ENCODE measurements at places on chromosomes 5 and 9. TPM values are rescaled to one million over a fixed set of nuclear protein-coding genes. Genes with fewer than 3 reads are reported as not detected.

OR1J2 gene
- not detected for total RNA-seq

FAT2 gene
- total RNA-seq = not detected

ZNF79 gene
- 6.2 TPM for total RNA-seq

C9orf50 gene
- not detected for total RNA-seq

ZBTB34 gene
- total RNA-seq = 6.2 TPM

LCN10 gene
- total RNA-seq = 4.7 TPM

ATP10B gene
- total RNA-seq = not detected

REEP2 gene
- 7.4 TPM for total RNA-seq

DNA sequence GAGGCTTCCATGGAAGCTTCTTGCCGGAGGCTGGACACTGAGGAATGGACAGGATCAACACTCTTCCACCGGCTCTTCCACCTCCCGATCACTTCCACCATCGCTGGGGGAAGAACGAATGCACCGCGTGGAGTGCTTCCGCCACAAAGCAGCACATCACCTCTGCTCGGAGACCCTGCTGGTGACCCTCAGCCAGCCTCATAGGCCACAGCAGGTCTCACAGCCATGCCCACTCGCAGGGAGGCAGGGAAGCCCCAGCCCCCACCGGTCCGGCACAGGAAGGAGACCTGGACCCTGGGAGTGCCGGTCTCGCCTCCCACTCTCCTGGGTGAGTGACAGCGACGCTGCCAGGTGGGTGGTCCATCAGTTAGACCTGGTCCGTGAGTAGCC is 4.7 kb downstream of the MRPL36 start:
- DNase-seq = no peak

DNA sequence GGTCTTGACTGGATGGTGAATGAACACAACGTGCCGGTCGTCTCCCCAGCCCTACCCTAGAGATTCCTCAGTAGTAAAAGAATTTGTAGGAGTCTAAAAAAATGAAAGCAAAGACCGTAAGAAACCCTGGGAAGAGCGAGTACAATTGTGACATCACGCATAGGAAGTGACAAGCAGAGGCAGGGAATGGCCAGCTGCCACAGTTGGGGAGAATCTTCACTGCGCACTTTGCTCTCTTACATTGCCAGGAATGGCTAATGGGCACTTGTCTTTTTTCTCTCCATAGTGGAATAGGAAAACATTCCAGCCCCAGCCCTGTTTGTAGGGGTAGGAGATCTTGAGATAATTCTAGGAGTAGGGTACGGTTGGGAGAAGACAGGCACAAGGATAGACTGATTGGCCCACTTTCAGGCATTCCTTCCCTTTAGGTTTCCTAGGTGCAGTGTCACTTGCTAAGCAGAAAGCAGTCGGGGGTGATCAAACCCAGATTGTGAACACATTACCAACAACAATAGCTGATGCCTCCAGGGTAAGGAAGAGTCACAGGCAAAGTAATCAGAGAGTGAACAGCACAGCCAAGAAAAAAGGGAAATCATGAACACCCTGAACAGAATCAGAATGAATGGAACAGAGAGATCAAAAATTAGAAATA is 302.7 kb downstream of the MAN2A1 start:
- no peak for DNase-seq

GRCh38 chr5:125413496-125414274 is 667.2 kb upstream of the ZNF608 start:
- DNase-seq = no peak

DNA sequence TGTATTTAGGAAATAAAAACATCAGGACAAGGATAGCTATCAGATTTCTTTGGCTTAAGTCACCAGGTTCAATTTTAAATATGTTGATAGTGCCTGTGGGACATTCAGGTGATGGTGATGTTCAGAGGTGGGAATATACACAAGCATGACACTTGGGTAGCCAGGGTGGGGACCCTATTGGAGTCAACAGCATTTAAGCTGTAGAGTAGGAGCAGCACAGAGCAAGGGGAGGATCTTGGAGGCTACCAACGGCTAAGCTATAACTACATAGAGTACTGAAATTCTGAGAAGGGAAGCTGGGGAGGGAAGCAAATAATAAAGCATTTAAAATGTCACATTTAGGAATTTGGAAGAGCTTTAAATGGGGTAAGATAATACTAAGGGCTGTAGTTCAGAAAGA is 177.7 kb downstream of the CPLANE1 start:
- no peak for DNase-seq

GRCh38 chr9:33437205-33437604 is 10.2 kb downstream of the AQP3 start:
- DNase-seq = no peak

DNA sequence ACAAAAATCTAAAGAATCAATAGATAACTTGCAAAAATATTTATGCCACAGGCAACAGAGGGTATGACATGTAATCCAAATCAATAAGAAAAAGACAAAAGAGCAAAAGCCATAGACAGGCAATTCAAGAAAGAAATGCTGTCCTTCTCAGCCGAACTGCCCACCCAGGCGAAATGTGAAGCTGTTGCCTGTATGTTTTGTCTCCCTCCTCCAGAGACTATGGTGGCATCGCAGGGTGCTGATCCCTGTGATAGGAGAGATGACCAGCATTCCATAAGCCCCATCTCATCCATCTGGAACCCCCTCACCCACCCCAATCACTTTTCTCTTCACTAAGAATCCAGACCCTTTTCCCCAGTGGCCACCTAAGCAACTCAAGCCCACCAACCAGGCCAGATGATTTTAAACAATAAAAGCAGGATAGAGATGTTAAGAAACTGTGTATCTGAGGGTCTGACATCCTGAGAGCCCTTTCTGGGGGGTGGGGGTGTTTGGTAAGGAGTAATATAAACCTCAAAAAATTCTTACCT is 5.3 kb upstream of the ACSL6 start:
- DNase-seq = no peak

GRCh38 chr5:144684899-144685298 is 514.2 kb downstream of the KCTD16 start:
- no peak for DNase-seq

GRCh38 chr5:134003817-134004625 is 754 bp downstream of the VDAC1 start:
- peak; percentile 67 for DNase-seq

DNA sequence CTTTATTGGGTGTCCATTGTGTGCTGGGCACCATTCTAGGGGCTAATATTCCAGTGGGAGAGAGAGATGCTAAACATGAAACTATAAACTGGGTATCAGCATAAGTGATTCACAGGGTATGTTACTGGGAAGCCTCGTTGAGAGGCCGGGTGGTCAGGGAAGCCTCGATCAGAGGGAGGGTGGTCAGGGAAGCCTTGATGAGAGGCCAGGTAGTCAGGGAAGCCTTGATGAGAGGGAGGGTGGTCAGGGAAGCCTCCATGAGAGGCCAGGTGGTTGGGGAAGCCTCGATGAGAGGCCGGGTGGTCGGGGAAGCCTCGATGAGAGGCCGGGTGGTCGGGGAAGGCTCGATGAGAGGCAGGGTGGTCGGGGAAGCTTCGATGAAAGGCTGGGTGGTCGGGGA is 8.9 kb upstream of the PLEKHG4B start:
- DNase-seq = no peak

GRCh38 chr9:127229691-127230417 is 34.7 kb upstream of the GARNL3 start:
- no peak for DNase-seq

GRCh38 chr5:56269216-56269927 is 36.2 kb upstream of the ANKRD55 start:
- DNase-seq = no peak

DNA sequence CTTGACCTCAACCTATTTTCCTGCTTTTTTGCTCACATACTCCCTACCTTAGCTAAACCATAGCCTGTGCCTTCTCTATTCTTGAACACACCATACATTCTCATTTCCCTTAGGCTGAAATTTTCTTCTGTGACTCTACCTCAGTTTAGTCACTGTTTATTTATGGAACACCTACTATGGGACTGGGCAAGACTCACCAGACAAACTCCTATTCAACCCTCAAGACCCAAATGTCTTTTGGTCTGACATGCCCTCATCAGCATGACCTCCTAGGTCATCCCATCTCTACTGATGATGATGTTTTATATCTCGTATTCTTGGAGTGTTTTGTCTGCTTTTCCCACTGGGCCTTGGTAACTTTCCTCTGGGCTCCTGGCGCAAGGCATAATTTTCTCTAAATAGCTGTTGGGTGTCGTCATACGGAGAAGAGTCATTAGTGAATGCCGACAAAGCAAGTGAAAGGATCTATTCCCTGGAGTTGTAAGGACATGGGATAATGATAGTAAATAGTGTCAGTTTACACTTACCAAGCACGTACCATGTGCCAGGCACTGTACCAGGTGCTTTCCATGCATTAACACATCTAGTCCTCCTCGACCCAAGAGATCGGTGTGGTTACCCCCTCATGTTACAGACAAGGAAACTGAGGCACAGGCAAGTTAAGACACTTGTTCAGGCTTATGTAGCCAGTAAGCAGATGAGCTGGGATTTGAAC is 22.4 kb upstream of the PITX1 start:
- DNase-seq = no peak

DNA sequence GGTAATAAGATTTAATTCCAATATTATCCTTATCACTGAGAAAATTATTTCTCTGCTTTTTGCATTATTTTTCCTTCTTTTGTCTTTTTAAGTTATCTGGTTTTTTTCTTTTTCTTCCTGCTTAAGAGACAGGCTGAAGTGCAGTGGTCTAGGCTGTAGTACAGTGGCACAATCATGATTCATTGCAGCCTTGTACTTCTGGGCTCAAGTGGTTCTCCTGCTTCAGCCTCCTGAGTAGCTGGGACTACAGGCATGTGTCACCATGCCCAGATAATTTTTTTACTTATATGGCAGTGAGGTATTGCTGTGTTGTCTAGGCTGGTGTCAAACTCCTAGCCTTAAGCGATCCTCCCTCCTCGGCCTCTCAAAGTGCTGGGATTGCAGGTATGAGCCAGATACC is 93.9 kb downstream of the SLC44A1 start:
- DNase-seq = no peak

- DNase-seq = no peak
Measured at GRCh38 chr5:165130656-165131055, 1625.2 kb downstream of the MAT2B start.

DNA sequence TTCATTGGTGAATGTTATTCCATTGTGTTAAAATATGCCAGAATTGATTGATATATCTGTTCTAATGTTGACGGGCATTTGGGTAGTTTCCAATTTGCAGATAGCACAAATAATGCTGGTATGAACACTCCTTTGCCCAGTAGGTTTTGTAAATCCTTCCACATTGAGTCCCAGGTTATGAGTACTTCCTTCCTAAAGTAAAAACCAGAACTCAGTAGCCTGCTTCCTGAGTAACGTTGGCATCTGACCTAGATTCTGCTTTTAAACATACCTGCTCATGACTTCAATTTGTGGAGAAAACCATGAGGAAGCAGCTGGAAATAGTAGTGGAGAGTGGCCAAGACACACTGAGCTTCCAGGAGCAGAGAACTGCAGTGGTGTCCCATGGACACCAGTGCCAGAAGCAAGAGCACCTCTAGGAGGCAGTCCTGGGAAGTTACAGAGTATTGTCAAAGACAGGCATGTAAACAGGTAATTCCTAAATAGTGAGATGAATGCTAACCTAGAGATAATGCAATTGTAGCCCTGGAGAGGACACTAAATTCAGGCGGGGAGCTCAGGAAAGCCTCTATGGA is 24.3 kb upstream of the RASGRF2 start:
- DNase-seq = no peak

DNA sequence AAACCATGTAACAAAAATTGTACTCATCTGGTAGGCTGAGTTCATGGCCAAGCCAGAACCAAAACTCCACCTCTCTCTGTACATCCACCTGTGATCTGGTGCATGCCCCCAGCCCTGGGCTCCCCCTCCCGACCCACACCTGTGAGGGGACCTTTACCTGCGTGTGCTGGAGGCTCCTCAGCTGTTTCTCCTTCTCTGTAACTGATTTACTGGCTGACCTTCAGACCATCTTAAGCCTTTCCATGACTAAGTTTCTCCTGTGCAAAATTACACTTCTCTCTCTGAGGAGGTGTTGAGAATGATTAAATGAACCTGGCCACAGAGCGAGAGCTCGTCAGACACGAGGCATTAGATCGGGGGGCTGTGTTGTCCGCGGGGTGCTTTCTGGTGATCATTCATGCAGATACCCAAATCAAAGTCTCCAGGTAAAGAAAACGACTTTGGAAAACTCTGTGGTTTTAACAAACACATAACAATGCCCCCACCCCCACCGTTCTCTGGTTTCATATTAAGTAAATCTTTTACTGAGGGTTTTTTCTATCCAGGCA is 136.4 kb downstream of the SEMA5A start:
- DNase-seq = no peak

GRCh38 chr5:30850866-30851265 is 342.6 kb upstream of the CDH6 start:
- DNase-seq = no peak

DNA sequence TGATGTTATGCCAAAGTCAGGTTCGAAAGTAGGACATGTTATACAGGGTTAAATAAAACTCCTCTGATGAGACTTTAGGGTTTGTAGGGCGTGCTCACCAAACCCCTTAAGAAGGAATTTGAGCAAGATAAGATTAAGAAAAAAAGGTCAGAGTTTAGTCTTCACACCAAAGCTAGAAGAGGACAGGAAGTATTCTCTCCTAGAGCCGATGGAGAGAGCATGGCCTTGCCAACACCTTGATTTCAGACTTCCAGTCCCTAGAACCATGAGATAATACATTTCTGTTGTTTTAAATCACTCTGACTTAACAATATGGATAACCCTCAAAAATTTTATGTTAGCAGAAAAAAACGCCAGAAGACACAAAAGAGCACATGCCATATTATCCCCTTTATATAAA is 16.3 kb upstream of the PLCXD3 start:
- DNase-seq = no peak

GRCh38 chr9:104992659-104993058 is 64.7 kb upstream of the ABCA1 start:
- DNase-seq = no peak

DNA sequence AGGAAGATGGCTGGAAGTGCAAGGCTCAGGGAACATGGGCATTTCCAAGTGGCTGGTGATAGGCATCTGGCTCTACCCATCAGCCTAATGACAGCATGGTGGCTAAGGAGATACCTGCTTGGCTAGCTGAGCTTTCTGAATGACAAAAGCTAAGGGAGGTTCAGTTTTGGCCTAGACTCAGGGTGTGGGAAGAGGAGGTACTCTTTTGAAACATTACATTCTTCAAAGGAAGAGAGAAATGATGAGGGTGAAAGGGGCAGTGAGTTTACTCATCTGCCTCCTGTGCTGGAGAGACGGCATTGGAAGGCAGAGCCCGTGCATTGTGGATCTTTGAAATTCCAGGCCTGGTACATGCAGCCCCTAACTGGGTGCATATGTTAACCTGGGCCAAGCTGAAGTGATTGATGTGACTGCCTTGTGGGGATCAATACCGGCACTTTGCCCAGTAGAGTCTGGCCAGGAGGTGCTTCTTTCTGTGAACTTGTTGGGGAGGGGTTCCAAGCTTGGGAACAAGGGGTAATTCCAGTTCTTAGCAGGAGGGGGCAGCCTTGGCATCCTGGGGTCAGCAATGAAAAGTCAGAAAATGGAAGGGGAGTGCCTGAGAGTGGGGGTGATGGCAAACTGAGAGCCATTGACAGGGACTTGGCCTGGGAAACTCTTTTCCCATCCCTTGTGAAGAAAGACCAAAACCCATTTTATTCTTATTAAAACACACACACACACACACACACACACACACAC is 108.6 kb downstream of the ACER2 start:
- DNase-seq = no peak

Measured in gastrocnemius medialis (tissue), 4 donors.